KBM-7 (cell line): ENCODE measurements at places on chromosomes 6 and 20.

DNA sequence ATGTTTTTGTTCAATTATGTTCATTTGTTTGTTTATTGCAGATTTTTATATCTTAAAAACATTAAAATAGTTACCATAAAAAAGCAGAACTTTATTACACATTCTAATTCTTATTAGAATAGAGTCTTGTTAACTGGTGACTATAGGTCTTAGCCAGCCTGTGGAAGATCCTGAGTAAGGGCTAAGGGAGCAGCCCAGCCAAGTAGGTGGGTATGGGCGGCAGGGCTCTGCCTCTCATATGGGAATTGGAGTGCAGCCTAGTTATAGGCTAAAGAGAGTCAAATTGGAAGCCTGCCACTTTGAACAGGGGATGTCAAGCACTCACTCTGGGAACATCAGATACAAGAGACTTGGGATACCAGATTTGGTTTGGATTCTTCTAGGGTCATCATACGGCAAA, 10.5 kb upstream of the HSF2 start:
- no peak for DNase-seq

DNA sequence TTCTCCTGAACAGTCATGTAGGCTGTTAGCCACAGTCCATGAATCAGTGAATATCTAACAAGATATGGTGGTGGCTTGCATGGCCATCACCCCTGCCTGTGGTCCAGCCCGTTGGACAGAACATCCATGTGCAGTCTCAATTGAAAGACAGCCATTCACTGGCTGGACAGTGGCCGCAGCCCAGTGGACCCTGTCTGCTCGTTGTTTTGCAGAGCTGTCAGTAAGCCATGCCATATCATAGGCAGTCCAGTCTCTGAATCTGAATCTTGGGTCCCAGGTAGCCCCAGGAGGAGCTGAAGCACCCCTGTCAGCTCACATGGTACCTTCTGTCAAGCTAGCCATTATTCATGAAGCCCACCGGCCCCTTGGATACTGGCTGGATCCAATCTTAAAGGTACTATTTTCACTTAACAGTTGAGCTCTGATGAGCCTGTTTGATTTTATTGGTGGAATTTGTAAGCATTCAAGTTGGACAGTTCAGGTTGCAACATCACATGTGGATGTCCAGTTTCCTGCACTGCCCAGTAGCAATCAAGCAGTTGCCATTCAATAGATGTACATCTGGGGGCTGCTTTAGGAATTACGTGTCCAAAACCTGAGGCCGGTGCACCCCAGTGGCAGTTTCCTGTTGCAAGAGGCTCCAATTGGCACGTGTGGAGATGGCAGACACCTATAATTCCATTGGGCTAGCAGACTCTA, 37.8 kb downstream of the SERPINB1 start:
- no peak for DNase-seq

- no peak for DNase-seq
Measured at GRCh38 chr6:38604700-38605099, 35.0 kb downstream of the BTBD9 start.

- no peak for DNase-seq
Measured at GRCh38 chr20:32281711-32282110, 4.3 kb downstream of the KIF3B start.

GRCh38 chr6:30626484-30627366, at the start of gene ATAT1:
Gene ATAT1, plus strand, starts transcription at chr6:30626874.
- peak; percentile 85 for DNase-seq

DNA sequence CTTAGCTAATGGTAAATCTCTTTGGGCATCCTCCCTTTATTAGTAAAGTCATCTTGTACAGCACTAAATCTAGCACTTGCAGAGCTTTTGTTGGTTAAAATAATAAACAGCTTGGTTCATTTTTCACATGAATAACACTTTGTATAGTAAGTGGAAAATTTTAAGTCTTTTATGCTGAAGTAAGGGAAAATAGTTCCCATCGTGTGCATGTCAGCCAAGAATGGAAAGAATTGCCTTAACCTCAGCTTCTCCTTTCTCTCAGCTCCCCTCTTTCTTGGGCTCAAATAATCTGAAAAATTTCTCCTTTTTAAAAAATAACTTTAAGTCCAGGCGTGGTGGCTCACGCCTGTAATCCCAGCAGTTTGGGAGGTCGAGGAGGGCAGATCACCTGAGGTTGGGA, 16.6 kb downstream of the SNRPC start:
- DNase-seq: no peak

DNA sequence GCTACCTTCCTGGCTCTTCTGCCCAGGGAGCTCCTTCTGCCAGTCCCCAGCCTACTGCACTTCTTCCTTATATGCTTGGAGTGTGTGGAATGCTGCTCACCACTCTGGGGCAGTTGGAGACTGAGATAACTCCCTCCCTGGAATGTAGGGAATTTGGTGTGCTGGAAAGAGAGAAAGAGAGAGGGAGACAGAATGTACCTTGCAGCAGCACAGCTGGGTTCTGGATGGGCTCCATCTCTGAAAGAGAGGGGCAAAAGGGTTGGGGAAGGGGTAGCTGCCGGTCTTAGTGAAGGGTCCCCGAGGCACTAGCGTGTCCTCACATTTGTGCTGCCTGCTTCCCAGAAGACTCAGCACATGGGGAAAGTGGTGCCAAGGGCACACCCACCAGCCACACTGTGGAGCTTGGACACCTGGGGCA, 40.2 kb upstream of the DDR1 start:
- DNase-seq: no peak

GRCh38 chr6:52020945-52021570, 66.4 kb downstream of the PKHD1 start:
- peak; percentile 41 for DNase-seq
